ENCODE measurements at places on chromosomes 6 and 20. TPM values are rescaled to one million over a fixed set of nuclear protein-coding genes. Genes with fewer than 3 reads are reported as not detected.

ACTL10 gene
- total RNA-seq: 0.22 TPM

DNA sequence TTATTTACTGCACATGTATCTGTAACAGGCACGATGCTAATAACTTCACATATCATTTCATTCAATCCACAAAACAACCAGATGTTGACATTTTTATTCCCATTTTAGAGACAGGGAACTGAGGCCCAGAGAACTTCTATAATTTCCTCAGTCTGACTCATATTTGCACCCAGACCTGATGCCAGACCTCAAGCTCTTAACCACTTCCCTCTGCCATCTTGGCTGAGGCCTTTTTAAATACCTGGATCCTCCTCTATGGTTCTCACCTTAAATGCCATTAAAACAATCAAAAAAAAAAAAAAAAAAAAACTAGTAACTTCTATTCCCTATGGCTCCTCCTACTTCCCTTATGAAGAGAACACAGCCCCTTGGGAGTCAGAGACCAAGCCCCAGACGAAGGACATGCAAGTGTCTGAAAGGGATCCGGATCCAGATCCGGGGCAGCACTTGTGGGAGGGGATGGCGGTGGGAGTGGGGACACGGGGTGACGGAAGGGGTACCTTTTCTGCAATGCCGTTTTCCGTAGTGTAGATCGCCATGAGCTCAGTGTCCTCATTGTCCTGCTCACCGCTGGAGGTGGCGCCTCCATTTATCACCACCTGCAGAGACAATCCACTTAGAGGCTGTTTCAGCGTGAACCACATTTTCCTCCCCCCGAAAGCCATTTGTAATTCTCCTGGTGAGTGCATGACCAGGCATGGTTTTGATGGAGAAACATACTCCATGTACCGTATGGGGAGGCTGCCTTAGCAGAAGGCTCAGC is 88.7 kb downstream of the SLC23A2 start:
- no peak for DNase-seq

DNA sequence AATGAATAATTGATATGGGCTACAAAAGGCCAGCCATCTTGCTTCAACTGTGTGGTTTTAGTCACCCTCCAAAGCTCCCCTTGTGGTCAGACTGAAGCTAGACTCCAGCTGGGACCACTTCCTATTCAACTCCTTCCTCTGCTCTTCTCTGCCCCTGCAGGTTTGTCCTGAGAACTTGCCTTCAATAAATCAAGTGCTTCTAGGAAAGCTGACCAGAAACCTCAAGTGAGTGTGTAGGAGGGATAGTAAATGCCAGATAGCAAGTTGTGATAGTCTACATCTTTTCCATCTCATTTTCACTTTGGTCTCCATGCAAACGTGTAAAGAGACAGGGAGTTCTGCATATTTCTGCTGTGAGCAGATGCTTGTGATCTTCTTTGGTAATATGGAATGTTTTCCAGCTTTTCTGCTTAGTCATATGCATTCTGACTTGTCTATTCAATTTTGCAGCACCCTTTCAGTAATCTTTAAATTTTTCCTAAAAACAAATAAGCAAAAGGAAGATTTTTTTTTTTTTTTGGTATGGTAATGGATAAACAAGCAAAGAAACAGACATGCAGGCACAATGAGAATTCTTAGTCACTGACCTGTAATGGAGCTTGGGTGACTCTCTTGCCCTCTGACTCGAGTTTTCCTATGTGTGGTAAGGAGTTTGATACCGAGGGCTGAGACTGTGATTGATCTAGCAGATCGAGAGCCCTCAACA is 201.3 kb upstream of the BTBD3 start:
- DNase-seq: no peak

- no peak for DNase-seq
Observed at GRCh38 chr6:37861452-37861851, 41.9 kb downstream of the ZFAND3 start.

GRCh38 chr20:49751397-49751736 is 37.7 kb upstream of the B4GALT5 start:
- no peak for DNase-seq

LRRN4 gene
- total RNA-seq: 0.08 TPM

- DNase-seq: no peak
Observed at GRCh38 chr20:61968932-61969331, 96.7 kb downstream of the TAF4 start.

- no peak for DNase-seq
Observed at GRCh38 chr6:25341203-25341552, 62.0 kb downstream of the CARMIL1 start.

- DNase-seq: no peak
Observed at GRCh38 chr6:79586548-79586947, 44.6 kb upstream of the SH3BGRL2 start.

GRCh38 chr6:111439171-111439570 is 43.8 kb downstream of the REV3L start:
- DNase-seq: no peak

GRCh38 chr20:10853731-10854130 is 179.9 kb upstream of the JAG1 start:
- no peak for DNase-seq

GRCh38 chr20:1951436-1952115 is 42.3 kb downstream of the PDYN start:
- no peak for DNase-seq

SMIM26 gene
- 109 TPM for total RNA-seq

GRCh38 chr6:70221025-70221714 is 81.7 kb downstream of the COL9A1 start:
- DNase-seq: no peak

DNA sequence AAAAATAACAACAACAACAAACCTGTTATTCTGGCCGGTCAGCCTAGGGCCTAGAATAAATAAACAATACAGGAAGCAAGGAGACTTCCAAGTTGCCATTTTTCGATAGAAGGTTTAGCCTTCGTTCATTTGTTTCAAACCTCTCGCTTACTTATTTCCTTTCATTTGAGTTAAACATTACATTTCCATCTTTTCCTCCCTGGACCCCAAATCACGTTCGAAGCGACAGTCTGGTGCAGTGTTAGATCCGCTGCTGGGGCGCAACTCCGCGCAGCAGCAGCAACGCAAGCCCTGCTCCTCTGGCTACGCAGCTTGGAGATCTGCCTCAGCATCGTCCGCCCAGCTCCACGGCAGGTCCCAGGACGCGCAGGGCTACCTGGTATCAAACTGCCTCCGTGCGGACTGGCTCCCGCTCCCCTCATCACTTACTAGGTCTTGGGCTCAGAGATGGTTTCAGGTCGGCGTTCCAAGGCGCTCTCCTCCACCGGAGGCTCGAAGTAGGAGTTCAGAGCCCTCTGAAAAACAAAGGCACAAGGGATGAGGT is 530 bp downstream of the TDP2 start:
- peak; percentile 26 for DNase-seq

DEF6 gene
- total RNA-seq: 1.0 TPM

GRCh38 chr20:50415516-50416268 is 94.5 kb upstream of the PTPN1 start:
- peak; percentile 100 for DNase-seq

DCDC2 gene
- not detected for total RNA-seq

PROKR2 gene
- not detected for total RNA-seq

DNA sequence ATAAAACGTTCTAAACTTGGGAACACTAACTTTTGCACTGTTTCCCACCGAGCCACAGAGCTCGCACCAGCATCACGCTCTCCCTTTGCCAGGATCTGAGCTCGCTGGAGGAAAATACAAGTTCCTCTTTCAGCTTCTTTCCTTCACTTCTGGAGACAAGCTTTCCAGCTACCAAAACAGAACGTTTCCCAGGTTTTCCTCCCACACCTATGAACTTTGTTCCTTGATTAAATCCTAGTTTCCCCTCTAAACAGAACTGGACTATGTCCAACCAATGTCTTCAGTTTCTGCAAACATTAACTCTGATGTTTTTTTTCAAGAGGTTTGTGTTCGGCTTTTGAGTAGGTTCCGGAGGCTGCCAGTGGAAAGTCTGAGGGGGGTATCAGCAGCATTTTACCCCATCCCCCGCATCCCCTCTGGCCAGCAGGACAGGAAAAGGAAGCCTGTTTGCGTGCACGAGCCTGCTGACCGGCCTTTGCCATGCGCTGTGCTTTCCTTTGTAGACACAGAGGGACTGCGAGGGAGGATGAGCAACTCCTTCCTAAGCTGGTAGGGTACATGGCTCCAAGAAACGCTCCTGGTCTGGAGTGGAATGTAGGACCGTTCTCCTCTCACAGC is 135.5 kb downstream of the LY86 start:
- DNase-seq: peak; percentile 42

All from left ventricle myocardium inferior (tissue), 1 donor.